ENCODE measurements at places on chromosomes 3 and 15. TPM values are rescaled to one million over a fixed set of nuclear protein-coding genes. Genes with fewer than 3 reads are reported as not detected.
A peak's percentile ranks its signal among the peaks of the same experiment; 100 is the strongest.

- no peak for DNase-seq
Measured at GRCh38 chr3:9837701-9838582, 5.9 kb downstream of the RPUSD3 start.

- no peak for DNase-seq
Measured at GRCh38 chr3:126156468-126156867, 23.9 kb downstream of the ALDH1L1 start.

DNA sequence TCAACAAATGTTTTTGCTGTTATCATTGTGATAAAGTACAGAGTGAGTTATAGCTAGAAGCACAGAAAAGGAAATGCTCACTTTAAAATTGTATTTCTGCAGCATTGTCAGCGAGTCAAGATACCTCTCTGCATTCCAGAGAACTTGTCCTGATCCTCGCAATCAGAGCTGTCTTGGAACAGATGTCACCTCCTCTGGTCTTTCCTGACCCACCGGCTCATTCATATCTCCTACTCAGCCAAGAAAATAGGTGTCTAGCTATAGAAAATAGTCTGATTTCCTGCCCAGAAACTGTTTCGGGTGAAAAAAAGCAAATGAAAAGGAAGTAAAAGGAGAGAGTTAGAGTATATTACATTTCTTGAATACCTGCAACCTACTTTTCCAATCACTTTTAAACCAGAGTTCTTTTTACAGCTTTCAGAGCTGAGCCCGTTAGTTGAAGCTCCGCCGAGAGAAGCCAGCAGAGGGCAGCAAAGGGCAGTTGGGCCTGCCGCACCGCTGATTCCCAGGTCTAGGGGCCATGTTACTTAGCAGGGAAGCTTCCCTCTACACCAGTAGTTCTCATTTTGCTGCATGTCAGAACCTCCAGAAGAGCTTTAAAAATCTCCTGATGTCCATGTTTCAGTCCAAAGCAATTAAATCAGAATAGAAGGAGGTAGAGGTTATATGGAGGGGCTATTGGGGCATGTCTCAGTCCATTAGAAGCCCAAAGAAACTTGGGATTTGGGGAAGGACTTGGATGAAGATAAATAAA is 185.7 kb upstream of the THRB start:
- peak; percentile 55 for DNase-seq

GRCh38 chr15:63374686-63375520 is 6.7 kb downstream of the CA12 start:
- no peak for DNase-seq

GRCh38 chr3:32292085-32292796 is 53.8 kb downstream of the CMTM8 start:
- no peak for DNase-seq

DNA sequence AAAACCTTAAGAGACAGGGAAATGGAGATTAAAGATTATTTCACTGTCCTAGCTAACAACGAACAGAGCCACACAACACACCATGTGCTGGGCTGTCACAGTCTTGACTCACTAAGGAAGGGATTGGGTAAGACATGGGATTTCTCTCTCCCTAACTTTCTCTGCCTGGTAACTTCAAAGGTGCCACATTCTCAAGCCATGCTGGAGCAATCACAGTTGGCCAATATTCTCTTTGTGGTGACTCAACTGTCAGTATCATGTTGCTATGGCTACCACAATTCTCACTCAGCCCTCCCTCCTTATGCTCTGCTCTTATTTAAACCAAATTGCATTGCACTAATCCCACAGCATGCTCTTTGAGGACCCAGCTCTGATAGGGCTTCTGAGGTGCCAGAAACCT is 74.0 kb downstream of the OXNAD1 start:
- no peak for DNase-seq

DNA sequence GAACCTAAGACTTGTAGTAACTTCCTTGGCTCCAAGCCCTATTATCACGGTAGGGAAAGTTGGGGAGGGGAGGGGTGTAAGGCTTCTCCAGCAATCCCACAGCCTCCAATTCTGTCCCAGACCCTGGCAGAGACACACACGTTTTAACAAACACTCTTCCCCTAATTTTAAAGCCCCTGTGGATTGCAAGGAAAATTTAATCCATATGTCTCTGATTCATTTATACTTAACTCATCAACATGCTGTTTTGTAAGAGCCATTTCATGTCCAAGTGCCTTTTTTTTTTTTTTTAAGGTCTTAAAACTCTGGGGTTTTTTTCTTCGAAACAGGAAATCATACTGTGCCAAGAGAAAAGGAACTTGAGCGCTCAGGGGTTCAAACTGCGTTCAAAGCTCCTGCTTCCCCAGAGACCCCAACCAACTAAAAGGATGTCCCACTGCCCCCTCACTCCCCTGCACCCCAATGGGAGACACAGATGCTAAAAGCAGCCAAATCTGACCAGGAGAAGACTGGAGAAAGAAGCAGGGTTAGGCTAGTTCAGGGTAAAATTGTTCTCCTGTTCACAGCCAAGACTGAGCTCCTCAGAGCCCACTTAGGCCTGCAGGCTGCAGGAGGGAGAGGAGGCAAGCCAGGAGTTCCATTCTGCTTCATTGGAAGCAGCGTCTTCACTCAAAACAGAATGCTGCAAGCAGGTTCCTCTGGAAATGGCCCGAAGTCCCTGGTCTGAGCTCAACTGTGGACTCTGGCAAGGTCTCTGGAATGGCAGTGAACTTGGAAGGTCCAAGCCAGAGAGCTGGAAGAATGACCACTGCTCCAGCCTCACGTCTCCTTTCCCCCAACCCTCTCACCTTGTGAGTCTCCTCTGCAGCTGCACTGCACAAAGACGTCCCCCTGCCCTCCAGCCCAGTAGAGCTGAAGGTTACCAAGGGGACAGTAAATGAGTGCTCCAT is 172.5 kb downstream of the NTRK3 start:
- DNase-seq, result no peak

DNA sequence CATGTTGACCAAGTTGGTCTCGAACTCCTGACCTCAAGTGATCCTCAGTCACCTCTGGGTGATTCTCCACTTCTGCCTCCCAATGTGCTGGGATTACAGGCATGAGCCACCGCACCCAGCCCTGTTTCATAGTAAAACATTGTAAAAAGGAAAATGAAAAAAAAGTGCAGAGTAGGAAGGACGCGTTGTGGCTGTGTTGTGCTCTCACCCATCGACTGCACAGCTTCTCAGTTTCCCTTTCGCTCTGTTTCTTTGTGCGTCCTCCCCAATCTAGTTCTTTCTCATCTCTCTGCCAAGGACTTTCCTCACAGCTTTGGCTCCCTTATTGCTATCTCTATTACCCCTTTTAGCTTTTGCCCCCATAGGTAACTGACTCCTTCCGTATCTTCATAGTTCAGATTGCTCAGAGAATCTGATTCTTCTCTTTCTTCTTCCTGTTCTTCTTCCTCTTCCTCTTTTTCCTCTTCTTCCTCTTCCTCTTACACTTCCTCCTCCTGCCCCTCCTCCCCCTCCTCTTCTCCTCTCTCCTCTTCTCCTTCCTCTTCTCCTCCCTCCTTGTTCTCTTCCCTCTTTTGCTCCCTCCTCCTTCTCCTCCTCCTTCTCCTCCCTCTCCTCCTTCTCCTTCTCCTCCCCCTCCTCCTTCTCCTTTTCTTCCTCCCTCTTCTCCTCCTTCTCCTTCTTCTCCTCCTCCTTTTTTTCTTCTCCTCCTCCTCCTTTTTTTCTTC is 81.1 kb upstream of the VGLL4 start:
- DNase-seq, result no peak

GRCh38 chr3:71388535-71389120 is 194.9 kb downstream of the FOXP1 start:
- DNase-seq, result no peak

- no peak for DNase-seq
Measured at GRCh38 chr15:42100021-42100800, 5.8 kb upstream of the PLA2G4D start.

DNA sequence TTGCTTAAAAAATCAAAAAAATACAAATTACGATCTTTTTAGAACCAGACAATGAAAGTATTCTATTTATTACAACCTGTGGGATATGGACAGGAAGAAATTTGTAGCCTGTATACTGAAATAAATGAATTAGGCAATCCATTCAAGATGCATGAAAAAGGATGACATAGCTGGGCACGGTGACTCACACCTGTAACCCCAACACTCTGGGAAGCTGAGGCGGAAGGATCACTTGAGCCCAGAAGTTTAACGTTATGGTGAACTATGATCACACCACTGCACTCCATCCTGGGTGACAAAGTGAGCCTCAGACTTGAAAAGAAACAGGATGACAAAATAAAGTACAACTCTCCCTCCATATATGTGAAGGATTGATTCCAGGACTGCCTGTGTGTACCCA is 74.1 kb downstream of the MSL2 start:
- no peak for DNase-seq

DNA sequence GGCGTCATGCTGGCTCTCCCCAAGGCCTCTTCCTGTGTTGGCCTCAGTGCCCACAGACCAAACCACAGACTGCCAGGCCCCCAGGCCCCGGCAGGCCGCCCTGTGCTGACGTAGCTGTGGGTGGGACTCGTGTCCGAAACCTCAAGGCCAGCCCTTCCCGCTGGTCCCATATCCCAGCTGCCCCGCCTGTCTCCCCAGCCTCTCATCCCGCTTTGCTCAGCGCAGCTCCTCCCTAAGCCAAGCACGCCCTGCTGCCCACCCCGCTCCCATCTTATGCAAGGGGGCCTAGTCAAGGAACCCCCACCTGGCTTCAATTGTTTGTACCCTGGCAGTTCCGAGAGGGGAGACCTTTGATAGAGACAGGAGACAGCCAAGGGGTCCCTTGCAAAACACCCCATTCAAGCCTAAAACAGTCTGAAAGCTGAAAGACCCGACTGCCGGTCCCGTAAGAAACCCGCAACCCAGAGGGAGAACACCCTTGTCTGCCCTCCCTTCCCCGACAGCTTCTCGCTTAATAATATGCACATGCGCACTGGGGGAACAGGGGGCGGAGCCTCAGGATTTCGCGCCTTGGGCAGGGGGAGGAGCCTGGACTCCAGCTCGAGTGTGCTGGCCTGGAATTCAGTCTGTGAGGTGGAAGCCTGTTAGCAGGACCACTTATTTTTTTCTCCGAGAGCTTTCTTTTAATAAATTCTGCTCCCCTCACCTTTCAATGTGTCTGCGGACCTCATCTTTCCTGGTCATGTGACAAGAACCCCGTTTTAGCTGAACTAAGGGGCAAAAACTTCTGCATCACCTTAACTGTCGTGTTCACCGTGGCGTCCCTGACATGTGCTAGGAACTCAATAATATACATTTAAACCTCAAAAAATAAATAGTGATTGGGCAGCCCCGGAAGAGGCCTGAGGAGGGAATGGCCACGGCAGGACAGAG is 17.2 kb downstream of the TNFAIP8L3 start:
- no peak for DNase-seq

DNA sequence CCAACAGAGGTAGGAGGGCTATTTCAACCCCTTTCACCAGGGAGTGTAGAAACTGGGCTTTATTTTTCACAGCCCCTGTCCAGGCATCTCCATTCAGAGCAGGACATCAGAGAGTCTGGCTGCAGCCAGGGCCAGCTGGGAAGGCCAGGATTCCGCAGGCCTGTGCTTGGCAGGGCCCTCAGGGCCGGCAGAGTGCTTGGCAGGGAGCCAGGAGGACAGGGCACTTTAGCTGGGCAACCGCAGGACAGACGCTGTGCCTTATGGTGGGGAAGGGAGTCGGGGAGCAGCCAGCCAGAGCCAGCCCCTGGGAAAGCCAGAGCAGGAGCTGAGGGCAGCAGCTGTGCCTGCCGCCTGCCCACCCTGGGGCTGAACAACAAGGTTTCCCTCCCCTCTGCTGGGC is 34.5 kb upstream of the IQCF6 start:
- DNase-seq, result no peak

- no peak for DNase-seq
Measured at GRCh38 chr3:159731254-159731653, 257.4 kb upstream of the IL12A start.

DNA sequence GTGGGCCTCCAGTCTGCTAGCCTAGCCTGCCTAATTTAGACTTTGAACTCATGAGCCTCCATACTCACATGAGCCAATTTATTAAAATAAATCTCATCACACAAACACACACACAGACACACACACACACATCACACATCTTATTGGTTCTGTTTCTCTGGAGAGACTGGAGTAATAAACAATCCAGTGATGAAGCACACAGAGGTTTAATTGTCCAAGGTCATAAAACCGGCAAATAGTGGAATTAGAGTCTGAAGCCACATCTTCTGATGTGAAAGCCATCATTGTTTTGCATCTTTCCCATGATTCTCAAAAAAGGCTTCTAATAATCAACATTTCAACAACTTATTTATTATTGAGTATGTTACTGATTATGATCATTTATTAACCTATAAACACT is 249.4 kb upstream of the KCNH8 start:
- DNase-seq, result no peak

- no peak for DNase-seq
Measured at GRCh38 chr15:91027677-91028076, 5.3 kb upstream of the VPS33B start.

DNA sequence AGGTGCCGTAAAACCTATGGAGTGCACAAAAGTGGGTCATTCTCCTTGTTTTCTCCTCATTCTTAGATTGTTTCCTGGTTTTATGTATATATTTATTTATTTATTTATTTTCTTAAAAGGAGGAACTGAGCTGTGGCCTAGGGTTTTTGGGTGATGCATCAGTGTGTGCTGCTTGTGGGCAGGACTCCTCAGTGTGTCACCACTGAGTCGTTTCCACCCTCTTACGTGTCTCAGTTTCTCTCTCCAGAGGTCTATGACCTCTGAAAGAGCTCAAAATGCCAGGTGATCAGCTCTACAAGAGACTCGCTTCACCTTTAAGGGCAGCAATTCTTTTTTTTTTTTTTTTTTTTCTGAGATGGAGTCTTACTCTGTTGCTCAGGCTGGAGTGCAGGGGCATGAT is 72.9 kb downstream of the CD200 start:
- DNase-seq, result no peak

DNA sequence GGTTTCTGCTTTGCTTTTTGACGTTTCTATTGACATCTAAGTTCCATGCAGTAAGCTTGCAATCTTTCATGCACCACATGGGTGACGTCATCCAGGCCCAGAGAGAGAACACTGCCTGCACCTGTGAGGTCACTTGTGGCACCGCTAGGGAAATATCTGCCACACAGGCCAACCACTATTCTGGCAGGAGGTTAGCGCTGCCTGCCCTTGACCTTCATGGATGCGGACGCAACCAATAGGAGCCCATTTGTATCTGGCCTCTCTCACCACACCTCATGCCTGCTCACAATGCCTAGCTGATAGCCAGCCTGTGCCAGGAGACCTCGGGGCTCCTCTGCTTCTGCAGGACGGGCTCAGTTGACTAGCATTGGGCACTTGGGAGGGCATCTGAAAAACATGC is 55.8 kb upstream of the PRR23E start:
- no peak for DNase-seq

GRCh38 chr3:160257606-160258005 is 32.4 kb downstream of the C3orf80 start:
- DNase-seq, result no peak

DNA sequence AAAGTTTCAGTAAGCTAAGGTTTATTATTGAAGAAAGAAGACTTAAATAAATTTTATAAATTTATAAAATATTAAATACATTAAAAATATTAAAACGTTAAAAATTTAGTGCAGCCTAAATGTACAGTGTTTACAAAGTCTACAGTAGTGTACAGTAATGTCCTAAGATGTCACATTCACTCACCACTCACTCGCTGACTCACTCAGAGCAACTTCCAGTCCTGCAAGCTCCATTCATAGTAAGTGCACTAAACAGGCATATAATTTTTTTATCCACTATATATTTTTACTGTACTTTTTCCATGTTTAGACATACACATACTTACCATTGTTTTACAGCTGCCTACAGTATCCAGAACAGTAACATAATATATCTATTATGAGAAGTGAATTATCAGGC is 51.5 kb downstream of the TJP1 start:
- DNase-seq, result no peak

GRCh38 chr3:167397826-167398225 is 17.7 kb upstream of the ZBBX start:
- no peak for DNase-seq

ACAP2 gene
- polyA plus RNA-seq, result 36.3 TPM

ARL8B gene
- 68.4 TPM for polyA plus RNA-seq

PP2D1 gene
- 0.82 TPM for polyA plus RNA-seq

POC1A gene
- 9.0 TPM for polyA plus RNA-seq

Measured in renal pelvis (tissue), 12 donors.